ENCODE measurements at places on chromosomes 7 and 10.

GRCh38 chr10:54985732-54986131, 184.7 kb upstream of the PCDH15 start:
- no peak for DNase-seq

GRCh38 chr10:25907261-25907660, 26.8 kb upstream of the MYO3A start:
- DNase-seq = no peak

DNA sequence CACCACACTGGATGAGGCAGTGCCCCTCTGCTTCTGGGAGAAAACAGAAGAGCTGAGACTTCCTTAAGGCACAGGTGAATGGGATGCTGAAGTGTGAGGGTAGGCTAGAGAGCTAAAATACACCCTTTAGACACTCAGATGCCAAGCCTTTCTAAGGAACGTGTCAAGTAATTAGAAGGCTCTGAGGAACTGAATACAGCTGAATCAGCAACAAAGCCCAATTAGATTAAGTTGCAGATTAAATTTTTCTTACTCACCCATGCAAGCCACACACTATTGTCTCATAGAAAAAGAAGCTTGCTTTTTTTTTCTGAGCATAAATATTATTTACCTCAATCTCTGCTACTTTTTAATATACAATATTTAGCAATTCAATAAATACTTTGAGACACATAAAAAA, 354.3 kb upstream of the NRG3 start:
- no peak for DNase-seq

DNA sequence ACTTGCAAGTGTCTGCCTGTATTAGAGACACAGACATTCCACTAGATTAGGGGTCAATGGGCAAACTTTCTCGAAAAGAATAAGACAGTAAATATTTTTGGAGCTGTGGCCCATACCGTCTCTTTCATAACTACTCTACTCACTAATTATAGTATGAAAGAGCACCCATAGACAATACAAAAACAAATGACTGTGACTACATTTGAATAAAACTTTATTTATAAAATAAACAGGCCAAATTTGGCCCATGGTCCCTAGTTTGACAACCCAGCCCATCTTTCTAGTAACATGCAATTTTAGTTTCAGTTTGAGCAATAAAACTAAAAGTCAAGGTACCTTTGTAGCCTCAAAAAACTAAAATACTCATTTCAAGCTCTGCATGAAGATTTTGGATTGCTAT, 294.6 kb downstream of the PARD3 start:
- DNase-seq = no peak

DNA sequence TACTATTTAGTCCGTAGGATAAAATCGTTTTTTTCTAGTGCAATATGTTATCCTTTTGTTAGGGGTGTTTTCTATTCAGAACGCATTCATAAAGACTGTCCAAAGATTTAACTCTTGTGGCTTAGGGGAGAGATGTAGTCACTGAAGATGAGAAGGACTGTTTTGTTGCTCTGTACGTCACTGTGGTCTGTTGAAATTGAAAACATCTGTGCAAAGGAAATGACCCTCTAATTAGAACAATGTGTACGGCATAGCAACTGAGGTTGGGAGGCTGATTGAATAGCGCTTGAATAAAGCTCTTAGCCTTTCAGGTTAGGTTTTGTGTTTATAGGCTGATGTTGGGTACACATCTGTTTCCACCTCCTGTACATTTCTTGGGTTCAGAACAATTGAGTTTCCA, 453.4 kb upstream of the AKR1E2 start:
- no peak for DNase-seq

GRCh38 chr7:901388-902154, 25.2 kb downstream of the GET4 start:
- peak; percentile 52 for DNase-seq

Measured in activated T-cell treated with anti-CD3 and anti-CD28 coated beads for 48 hours (primary cell).